ENCODE measurements at places on chromosomes 7 and 10.

GRCh38 chr7:42831006-42831717 is 80.7 kb downstream of the C7orf25 start:
- DNase-seq = no peak

DNA sequence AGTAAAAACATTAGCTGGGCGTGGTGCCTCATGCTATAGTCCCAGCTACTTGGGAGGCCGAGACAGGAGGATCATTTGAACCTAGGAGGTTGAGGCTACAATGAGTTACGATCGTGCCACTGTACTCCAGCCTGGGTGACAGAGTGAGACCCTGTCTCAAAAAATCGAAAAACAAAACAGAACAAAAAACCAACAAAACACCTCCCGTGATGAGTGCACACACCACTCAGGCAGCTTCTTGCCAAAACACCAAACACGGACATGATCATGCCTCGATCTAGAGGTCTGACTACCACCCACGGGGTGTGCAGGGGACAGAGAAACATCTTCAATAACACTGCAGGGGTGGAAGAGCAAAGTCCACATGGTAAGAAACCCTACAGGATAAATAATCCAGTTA is 44.4 kb downstream of the AMZ1 start:
- no peak for DNase-seq

DNA sequence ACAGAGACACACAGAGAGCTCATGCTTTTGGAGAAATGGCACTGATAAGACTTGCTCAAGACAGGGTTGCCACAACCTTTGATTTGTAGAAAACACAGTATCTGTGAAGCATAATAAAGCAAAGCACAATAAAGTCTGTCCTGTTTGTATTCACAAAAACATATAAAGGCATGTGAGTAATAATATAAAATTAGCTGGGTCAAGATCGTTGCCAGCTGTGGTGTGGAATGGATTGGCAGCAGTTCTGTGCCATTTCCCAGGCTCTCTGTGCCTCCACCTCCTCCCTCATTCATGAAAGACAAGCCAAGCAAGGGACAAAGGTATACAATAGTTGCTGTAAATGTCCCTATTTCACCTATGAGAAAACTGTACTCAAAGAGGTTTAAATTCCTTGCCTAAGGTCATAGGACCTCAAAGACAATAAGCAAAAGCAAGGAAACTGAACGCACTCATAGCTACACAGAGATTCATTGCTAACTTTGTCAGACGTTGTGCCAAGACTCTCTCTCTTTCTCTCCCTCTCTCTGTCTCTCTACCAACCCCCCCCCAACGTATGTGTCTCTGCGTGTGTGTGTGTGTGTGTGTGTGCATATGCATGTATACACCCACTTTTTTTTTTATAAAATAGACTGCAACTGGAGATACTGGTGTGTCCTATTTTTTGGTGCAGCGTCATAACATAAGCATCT is 31.8 kb downstream of the CHST3 start:
- DNase-seq = no peak

DNA sequence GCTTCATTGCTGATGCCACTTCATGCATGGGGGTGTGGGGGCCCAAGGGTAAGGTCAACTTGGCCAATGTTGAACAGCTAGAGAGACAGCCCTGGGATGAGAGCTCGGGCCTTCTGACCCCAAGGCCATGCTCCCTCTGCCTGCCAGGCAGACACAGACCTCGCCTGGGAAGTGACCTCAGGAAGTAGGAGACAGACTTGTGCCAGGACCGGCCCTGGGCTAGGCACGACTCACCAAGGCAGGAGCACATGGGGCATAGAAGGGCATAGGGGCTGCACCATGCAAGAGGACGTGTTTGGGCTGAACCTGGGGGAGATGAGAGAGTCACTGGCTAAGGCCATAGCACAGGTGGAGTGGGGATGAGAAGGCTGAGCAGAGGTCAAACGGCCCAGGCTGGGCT is 27.1 kb downstream of the ZCCHC24 start:
- no peak for DNase-seq

DNA sequence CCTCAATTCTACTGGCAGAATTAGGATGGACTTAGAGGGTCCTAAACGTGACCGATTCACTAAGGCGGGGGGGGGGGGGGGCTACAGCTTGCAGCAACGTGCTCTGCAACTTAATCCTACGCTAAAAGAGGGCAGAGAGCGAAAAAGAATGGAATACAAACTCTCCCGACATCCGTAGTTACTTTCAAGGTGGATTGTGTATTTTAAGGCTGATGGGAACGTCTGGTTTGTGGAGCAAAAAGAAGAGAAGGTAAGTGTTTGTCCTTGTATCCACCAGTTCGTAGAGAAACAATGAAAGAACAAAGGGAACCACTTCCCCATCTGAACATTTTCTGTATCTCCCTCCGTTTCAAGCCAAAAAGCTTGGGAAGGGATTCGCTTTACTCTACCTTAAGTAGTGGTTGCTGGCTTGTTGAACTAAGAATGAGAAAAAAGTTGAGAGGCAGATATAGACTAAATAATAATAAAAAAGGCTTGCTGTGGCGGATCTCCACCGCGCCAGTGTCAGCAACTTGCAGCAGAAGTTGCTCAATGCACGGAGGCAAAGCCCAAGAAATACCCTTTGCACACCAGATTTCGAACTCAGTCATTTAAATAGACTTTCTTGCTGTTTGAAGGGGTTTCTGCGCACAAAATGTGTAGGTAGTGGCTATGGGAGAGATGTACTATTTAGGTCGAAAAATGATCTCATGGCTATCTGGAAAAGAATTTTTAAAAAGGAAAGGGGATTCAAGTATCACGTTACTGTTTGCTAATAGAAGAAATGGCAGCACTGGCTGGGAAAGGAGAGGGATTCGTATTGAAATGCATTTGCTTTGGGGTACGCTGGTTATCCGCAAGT is 736 bp downstream of the SKIDA1 start:
- no peak for DNase-seq

DNA sequence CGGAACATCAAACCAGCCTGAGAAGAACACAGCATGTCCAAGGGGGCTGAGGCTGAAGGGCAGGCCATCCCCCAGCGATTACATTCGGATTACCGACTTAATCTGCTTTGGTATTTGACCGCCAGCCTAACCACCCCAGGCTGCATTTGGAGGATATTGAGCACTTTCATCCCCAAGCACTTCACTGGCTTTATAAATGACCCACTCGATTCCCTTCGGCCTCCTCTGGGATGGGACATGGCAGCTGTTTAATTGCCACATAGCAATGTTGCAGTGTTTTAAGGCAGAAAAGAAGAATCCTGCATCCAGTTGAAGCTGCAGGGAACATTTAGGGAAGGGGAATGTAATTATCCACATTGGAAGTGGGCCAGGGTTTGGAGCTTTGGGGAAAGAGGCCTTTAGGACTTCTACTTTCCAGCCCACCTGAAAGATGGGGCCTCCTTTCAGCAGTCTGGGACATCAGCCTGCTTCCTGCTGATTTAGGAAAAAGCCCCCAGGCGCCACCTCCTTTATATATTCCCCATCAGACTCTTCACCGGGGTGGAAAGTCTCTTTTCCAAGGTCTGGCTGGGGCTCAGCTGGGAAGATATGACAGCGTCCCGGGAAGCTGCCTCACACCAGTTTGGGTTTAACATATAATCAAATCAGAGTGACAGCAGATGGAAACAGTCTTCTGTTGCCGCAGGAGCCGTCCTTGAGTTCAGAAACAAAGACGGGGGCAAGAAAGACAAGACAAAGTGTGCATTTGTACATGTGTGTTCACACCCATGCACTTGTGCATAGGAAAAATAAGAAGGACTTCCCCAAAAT is 9.2 kb downstream of the DPCD start:
- DNase-seq = no peak

DNA sequence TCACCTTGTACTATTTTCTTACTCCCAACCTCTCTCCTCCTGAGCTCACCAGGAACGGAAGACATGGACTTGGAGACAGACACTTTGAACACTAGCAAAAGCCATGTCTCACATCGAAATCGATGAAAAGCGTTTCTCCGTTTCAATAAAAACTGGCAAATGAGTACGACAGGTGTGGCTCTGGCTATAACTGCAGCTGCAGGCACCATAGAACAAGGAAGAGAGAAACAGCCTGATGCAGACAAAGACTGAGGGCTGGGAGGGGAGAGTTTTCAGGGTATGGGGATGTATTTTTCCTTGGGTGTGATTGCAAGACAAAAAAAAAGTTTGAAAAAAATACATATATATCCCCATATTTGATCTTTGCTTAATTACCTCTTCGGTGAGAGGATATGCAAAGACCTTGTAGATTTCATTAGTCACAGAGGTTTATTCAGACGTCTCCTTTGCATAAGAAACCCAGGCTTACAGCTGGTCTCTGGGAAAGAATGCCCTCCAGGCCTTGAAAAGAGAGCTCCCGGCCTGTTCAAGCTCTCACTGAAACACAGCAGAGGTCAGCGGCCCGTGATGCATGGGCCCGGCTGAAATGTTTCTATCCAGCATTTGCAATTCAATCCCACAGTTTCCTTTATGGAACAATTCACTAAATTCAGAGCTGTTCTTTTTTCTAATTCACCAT is 63.1 kb downstream of the TLL2 start:
- no peak for DNase-seq

DNA sequence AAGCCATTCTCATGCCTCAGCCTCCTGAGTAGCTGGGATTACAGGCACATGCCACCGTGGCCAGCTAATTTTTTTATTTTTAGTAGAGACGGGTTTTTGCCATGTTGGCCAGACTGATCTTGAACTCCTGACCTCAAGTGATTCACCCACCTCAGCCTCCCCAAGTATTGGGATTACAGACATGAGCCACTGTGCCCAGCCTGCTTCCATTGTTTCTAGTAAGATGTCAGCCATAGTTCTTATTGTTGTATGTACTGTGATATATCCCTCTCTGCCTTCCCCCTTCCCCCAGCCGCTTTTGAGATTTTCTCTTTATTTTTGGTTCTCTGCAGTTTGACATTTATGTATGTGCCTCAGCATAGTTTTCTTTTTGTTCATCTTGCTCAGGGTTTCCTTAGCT is 87.9 kb upstream of the KLF14 start:
- DNase-seq = no peak

- no peak for DNase-seq
These were observed 22.5 kb downstream of the TRDMT1 start for GRCh38 chr10:17179002-17179401.

All from NCI-H510A (cell line).